Hematopoietic multipotent progenitor cell treated with erythropoietin and hydrocortisone succinate and interleukin-3 and kit ligand, for 4 days (in vitro differentiated cells): ENCODE measurements at places on chromosomes 1 and 21.
A peak's percentile ranks its signal among the peaks of the same experiment; 100 is the strongest.

DNA sequence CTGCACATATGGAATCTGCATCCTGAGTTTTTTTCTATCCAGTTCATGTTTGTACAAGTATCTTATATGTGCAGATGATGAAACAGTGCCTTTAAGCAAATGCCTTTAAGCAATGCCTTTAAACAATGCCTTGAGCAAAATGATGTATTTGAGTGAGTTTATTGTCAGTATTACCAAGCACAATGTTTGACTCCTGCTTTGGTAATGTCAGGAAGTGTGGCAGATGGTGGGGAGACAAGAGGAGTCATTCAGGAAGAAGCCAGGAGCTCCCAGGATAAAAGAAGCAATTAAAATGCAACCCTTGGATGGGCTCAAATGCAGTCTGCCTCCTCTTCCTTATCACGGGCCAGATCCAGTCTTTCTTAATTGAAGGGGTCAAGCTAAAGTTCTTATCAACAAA is 108.7 kb upstream of the KCNJ15 start:
- DNase-seq: no peak

GRCh38 chr21:16307256-16307655 is 577.5 kb downstream of the USP25 start:
- no peak for DNase-seq

GRCh38 chr1:207815913-207816291 is 64.0 kb downstream of the CD46 start:
- DNase-seq: peak; percentile 53

DNA sequence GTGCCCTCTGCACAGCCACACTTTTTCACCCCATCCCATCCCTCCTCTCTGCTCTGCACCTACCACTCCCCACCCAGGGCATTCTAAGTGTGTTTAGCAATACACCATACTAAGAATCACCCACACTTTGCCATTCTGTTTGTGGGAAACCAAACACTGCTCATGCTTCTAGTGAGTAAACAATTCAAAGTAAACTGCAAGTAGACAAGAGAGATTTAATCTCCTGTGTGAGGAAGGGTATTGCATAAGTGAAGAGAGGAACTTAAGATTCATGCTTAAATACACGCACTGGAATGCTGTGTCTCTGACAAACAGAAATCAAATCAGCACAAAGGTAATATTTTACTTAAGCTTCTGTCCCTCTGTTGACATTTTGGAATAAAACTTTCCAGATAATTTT is 4.8 kb upstream of the EDARADD start:
- DNase-seq: peak; percentile 62

- DNase-seq: no peak
These were observed 136.7 kb downstream of the ADSS2 start for GRCh38 chr1:244314921-244315559.

- DNase-seq: peak; percentile 56
These were observed at the start of gene CNIH3 for GRCh38 chr1:224615861-224616755. Gene CNIH3 (plus strand): TSS chr1:224616317. CDS start chr1:224617175, 858 bp downstream.

GRCh38 chr1:69919922-69920273 is 285.5 kb downstream of the LRRC40 start:
- DNase-seq: no peak

DNA sequence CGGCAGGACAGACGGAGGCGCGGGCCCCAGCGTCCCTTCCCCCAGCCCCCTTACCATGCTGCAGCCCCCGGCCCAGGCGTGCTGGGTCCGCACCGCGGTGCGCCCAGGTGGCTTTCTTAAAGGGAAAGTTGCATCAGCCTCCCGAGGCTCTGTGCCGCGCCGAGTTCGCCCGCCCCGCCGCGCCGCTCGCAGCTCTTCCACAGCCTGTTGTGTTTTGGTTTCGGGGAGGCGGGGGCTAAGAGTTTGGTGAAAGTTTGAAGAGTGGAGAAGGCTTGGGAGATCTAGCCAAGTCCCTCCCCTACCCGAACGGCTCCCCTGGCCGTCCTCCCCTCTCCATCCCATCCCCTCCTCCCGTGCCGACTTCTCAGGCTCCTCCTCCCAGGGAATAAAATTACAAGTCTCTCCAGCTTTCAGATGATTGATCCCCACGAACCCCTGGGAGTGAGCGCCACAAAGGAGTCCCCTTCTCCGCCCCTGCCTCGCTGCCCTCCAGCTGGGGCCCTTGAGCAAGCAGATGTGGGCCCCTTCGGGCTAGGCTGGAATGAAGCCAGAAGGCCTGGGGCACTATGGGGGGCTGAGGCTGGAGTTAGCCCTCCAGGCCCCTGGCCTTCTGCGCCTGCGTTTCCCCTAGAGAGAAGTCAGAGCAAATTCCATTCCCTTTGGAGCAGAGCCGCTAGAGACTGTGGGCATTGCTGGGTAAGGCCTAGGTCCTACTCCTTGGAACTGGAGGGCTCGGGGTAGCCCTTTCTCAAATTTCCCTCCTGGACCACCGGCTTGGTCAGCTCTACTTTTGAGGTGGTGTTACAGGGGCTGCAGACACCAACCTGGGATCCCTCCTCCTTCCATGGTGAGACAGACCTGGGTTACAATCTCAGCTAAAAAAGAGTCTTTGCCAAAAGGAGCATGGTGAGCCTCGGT is at the start of gene SLC6A9:
Gene SLC6A9, minus strand, starts transcription at position 211 of the 918 bp plus-strand sequence. CDS start 7,185 bp downstream, outside the sequence.
- peak; percentile 71 for DNase-seq

DNA sequence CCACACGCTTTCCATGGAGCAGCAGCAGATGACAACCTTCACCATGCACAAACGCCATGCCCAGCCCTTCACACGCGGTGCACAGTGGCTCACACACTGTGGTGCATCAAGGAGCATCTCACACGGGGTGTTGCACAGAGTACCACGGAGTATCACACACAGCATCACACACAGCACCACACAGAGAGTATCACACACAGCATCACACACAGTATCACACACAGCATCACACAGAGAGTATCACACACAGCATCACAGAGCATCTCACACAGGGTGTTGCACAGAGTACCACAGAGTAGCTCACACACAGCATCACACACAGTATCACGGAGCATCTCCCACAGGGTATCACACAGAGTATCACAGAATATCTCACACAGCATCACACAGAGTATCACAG is 122.2 kb upstream of the RAB4A start:
- DNase-seq: no peak

GRCh38 chr1:172105230-172105629 is 263.9 kb downstream of the DNM3 start:
- no peak for DNase-seq

DNA sequence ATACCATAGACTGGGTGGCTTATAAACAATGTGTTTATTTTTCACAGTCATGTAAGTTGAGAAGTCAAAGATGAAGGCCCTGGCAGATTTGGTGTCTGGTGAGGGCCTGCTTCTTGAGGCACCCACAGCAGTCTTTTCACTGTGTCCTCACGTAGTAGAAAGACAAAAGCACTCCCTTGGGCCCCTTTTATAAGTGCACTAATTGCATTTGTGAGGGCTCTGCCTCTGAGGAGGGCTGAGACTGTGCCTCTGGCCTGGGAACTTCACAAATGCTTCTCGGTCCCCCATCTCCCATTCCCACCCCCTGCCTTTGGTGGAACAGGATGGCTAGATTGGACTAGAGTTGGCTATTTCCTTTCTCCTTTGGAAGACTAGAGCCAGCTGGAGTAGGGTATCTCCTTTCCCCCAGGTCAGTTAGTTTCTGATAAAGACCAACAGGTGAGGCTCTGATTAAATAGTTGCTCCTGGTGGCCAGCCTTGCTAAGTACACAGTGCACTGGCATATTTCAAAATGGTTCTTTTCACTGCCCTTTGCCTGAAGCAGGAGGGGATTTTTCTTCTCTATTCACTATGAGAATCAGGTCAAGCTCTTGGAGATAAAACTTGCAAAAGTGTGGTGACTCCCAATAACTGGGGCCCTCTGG is 82.9 kb downstream of the PLPPR4 start:
- DNase-seq: no peak

DNA sequence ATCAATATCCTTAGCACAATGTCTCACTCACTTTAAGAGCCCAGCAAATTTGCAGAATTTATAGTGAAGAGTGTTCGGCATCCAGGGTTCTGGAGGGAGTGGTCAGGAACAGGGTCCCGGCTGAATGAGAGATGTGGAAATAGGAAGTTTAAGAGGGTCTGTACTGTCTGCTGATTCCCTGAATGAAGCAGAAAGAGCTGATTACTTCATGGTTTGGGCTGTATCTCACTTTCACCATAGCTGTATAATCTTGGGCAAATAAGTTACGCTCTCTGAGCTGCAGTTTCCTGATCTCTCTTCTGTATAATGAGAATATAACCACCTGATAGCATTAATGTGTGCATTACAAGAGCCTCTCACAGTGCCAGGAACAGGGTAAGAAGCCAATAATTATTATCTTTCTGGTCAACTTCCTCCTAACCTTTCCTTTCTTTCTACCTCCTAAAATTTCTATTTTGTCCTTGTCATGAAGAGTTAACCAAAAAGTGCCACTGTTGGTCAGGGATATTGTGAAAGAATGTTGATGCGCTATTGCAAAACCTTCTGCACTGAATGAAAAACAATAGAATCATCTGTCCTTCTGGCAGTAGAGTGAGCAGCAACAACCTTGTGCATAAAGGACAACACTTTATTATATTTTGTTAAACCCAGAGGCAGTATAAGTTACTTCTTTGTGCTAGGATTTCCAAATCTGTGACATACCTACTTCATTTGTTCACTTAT is 14.7 kb upstream of the PTGFR start:
- peak; percentile 13 for DNase-seq

GRCh38 chr1:46372431-46372830 is 21.7 kb upstream of the FAAH start:
- DNase-seq: no peak

- no peak for DNase-seq
These were observed 872 bp downstream of the BRINP2 start for GRCh38 chr1:177171536-177172123.

DNA sequence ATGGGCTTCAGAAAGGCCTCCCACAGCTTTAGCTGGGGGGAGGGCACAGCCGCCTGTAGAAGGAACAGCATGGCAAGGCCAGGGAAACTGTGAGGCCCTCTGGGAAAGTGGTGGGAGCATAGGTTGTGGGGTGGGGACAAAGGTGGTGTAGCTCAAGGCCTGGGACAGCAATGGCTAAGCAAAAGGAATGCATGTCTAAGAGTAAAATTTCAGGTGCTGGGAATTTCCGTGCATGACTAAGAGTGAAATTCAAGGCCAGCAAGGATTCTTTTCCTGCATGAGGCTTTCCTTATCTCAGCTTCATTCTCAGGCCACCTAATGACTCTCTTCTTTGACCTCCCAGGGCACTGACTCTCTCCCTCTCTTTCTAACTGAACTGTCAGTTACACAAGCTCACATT is 86.5 kb upstream of the WNT4 start:
- DNase-seq: no peak

DNA sequence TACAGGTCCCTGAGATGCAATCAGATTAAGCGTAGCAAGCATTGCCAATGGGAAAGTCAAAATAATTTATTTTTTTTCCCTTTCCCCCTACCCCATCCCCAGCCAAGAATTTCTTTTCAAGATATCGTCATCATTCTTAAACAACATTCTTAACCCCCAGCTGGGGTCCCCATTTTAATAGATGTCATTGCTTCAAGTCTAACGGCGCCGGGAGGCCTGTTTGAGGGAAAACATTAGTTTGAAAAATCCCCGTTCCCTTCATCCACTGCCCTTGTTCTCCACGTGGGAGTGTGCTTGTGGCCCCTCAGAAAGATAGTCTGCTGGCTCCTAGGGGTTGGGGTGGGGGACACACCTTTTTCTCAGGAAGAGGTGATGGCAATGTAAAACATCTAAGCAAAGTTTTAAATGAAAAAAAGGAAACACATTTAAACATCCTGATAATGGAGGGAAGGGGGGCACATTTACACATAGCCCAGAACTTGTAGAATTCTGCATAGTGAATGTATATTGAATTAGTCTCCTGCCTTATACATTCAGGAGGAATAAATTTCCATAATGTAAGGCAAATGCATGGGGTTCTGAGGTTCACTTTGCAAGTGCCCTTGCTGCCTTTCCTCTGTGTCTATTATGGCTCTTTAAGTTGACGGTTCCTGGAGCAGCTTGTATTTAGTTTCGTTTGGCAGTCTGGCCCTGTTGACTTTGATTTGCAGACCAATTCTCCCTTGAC is 6.8 kb downstream of the TRNP1 start:
- no peak for DNase-seq

GRCh38 chr1:114149211-114149610 is 4.5 kb downstream of the SYT6 start:
- DNase-seq: no peak

GRCh38 chr1:219120624-219121544 is 52.8 kb upstream of the LYPLAL1 start:
- peak; percentile 40 for DNase-seq

GRCh38 chr1:46862348-46862747 is 63.5 kb downstream of the CYP4B1 start:
- DNase-seq: no peak

DNA sequence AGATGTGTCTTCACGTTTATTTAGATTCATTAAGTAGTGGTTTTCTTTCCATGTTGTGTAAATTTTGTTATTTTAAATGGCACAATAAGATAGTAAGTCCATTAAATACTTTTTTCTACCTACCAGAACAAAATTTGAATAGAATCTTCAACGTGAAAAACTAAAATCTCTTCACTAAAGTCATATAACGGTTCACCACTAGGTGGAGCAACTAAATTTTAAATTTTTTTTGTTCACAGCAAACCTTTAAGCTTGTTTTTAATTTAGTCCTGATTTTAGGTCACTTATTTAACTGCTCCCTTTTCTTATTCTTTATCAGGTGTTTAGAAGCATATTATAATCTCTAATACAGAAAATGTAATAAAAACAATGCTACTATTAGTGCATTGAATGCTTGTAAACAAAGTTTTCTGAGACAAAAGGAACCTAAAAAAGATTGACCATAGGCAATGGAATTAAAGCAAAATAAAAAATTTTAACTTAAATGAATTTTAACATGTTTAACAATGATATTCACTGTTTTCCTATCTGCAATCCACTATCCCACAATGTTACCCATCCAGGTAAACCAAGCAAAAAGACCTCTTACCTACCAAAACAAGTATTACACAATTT is 28.3 kb upstream of the PKN2 start:
- peak; percentile 64 for DNase-seq

GRCh38 chr1:62389531-62389930 is 47.3 kb upstream of the USP1 start:
- no peak for DNase-seq

GRCh38 chr1:28162151-28162550 is 14.3 kb downstream of the PTAFR start:
- no peak for DNase-seq

DNA sequence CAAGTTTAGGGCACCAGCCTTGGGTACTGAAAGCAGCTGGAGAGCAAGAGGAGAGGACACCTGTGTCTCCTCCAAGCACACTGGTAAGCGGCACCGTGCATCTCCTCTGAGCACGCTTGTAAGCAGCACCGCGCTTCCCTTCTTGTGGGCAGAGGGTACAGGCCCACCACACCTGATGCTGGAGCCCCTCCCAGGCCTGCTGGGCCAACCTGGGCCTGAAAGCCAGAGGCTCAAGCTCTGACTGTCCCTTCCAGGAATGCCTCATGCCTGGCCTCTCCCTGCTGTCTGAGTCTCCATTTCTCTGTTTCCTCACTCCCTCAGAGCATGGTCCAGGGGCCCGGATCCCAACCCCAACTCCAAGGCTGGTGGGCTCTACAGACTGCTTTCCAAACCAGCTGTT is 25.9 kb downstream of the DMBX1 start:
- no peak for DNase-seq

GRCh38 chr1:27269276-27269675 is 34.8 kb downstream of the WDTC1 start:
- DNase-seq: no peak

- DNase-seq: no peak
These were observed 24.9 kb upstream of the GRHL3 start for GRCh38 chr1:24294228-24294672.

- no peak for DNase-seq
These were observed 16.1 kb upstream of the CLDN8 start for GRCh38 chr21:30232011-30232410.

- DNase-seq: no peak
These were observed 94.1 kb upstream of the HIVEP3 start for GRCh38 chr1:42012852-42013251.

- no peak for DNase-seq
These were observed 39.9 kb downstream of the STUM start for GRCh38 chr1:226588484-226588883.
